ENCODE measurements at places on chromosomes 5 and 9.

- DNase-seq = no peak
Measured at GRCh38 chr5:132011622-132012343, at the start of gene ACSL6. Gene ACSL6, minus strand, starts transcription at chr5:132011658. Its CDS starts 105 bp downstream, at chr5:132011553.

GRCh38 chr5:56812110-56812509, 3.2 kb upstream of the MAP3K1 start:
- DNase-seq = no peak

DNA sequence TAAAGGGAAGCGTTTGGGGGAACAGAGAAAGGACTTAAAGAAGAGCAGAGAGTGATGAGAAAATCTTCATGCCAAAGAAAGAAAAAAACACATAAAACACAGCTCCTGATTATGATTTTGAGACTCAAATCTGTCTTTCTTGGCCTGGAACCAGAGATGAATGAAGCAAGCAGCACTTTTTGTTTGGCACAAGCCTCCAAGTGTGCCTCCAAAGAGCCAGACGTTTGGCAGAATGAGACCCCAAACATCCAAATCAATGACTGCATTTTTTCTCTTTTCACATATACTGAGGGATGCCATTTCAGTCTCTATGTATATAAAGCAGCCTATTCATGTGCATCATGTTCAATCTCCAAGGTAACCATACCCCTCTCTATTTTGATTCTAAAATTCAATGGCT, 424.2 kb downstream of the TUSC1 start:
- DNase-seq = no peak

DNA sequence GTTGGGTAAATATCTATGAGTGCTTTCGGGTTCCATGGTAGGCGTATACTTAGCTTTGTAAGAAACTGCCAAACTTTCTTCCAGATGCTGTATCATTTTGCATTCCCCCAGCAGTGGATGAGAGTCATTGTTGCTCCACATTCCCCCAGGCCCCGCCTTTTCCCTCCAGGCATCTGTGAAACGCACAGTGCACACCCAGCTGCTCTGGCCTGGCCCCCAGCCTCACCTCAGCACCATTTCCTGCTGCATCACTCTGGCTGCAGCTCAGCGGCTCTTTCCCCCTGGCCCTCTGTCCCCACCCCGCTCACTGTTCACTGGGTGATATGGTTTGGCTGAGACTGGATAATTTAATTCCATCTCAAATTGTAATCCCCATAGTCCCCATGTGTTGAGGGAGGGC, 76.6 kb upstream of the SPTLC1 start:
- DNase-seq = no peak

GRCh38 chr9:35864695-35865255, 5.4 kb downstream of the OR13J1 start:
- DNase-seq = no peak

DNA sequence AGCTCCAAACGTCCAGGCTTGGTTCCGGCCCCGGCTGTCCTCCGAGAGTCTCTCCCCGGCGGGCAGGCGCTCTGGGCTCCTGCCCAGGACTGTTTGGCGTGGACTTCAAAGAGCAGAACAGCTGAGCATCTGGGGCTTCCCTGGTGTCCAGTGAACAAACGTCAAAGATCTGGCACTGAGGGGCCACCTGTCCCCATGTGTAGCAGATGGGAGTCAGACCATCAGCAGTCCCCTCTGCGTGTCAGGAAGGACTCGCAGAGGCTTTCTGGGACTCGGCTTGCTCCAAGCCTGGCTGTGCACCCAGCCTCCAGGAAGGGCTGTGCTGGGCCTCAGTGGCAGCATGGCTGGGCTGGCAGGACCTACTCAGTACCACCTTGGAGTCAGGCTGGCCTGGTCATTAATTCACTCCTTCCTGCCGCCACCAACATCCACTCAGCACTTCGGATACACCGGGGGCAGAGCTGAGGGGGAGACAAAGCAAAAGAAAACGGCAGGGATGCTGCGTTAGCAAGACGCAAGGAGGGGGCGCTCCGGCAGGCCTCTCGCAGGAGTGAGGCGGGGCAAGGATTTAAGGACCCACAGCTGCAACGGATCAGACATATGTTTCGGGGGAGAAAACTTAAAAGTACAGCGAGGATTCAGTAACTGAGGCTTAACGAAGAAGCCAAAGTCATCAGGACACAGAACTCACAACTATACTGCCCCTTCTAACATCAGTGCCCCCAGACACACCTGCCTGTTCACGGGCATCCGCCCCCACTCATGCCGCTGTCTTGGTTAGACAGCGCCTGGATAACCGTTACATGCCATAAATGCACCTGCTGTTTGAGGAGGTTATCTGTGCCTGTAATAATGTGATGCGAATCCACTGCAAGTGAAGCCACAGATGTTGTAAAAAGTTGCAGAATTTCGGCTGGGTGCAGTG, 164.5 kb upstream of the PHYKPL start:
- DNase-seq = no peak

DNA sequence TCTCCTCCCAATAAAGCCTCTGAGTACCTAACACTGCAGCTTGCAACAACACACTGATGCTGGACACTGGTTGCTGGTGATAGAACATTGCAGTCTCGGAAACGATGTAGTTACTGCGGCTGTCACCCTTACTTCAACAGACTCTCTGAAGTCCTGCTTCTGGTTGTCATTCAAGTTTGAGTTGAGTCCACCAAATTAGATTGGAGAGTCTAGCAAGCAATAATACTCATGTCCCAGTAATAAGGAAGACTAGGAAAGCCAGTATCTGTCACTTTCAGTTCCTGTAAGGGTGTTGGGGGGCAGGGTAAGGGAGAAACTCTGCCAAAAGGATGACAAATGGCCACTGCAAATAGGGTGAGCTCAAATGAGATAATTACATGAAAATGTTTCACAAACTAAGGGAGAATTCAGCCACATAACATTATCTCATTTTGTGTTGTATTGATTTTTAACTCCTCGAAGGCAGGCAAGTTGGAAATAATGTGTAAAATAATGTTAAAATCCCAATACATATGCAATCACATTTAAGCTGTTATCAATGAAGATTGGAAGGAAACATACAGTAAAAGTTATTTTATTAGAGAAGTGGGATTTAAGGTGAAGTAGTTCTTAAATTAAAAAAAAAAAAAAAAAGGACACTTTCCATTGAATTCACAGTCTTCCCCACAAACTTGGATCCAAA, 849 bp upstream of the IFT74 start:
- no peak for DNase-seq

- DNase-seq = no peak
Measured at GRCh38 chr5:138461343-138462125, 3.7 kb upstream of the EGR1 start.

- no peak for DNase-seq
Measured at GRCh38 chr5:174694611-174695010, 29.8 kb upstream of the MSX2 start.

- no peak for DNase-seq
Measured at GRCh38 chr5:6784481-6784880, 71.2 kb downstream of the TENT4A start.

- DNase-seq = no peak
Measured at GRCh38 chr5:170221327-170221741, 11.5 kb upstream of the C5orf58 start.

DNA sequence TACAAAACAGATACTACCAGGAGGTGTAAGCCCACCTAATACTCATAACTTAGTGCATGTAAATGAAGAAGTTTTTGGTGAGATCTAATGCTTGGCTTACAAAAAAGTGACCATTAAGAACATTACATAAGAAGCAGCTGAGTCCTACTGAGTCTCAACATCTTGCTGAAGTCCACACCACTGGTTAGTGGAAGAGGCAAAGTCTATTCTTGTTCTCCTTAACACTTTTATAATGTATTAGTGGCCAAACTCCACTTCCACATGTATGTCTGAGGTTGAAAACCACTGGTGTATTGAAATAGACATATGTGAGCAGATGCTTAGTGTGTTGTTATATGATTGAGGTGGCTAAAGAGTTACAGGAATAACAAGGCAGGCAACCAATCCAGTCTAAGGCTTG, 18.9 kb upstream of the GDA start:
- no peak for DNase-seq

DNA sequence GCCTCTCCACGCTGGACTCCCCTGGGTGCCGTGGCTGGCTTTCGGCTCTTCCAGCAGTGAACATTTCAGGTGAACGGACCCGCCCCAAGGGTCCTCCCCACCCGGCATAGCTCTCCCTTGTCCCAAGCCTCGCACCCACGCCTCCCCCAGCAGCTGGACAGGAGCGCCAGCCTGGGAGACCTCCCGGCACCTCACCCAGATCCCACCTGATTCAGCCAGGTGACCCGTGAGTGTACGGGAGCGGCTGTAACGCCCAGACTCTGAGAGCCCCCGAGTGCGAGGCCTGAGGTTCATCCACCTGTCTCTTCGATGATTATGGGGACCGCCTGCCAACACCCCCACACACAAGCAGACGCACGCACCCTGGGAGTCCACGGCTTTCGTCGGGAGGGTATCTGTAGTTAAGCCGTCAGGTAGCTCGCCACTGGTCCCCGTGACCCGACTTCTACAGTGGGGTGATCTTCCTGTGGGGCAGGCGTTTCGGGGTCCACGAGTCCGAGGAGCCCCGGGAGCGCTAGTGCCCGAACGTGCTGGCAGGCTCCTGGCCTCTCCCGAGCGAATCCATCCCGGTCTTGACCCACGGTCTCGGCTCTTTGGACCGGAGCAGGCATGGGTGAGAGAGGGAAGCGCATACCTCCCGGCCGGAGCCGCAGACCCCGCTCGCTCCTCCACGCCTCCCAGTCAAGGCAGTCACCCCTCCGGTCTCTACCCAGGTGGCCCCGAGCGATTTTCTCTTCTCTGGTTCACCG, 14.9 kb downstream of the TRIM7 start:
- no peak for DNase-seq

DNA sequence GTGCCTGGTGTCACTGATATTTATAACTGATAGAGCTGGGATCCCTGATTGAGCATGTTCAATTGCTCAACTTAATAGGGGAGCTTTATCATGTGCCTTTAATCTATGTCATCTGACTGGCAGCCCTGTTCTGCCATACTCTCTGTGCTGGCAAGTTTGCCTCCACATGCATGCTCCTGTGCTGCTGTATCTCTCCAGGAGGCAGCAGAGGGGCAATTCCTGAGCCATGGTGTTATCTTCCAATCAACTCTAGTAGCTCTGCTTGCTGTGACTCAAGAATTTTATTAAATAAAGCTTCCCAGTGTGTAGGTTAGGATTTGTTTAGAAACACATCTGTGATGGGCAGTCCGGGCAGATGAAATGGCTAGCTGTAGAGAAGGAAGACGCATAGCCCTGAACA, 642.0 kb downstream of the KIF4B start:
- no peak for DNase-seq

GRCh38 chr5:112878760-112879159, 17.7 kb downstream of the SRP19 start:
- DNase-seq = no peak

DNA sequence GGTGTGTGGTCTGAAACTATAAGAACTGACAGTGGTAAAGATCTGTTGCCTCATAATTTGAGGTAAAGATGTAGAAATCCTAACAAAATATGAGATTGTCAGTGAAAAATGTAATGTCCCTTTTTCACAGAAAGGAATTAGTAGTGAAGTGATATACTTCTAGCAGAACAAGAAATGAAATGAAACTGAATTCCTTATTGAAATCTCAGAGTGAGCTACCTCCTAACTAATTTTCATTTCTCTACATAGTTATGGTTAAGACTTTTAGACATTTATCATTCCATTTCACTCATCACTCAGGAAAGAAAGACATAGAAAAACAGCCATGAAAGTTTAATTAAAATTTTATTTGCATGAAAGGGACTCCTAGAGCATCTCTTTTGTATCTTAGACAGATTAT, 48.7 kb downstream of the TMEM174 start:
- DNase-seq = no peak

DNA sequence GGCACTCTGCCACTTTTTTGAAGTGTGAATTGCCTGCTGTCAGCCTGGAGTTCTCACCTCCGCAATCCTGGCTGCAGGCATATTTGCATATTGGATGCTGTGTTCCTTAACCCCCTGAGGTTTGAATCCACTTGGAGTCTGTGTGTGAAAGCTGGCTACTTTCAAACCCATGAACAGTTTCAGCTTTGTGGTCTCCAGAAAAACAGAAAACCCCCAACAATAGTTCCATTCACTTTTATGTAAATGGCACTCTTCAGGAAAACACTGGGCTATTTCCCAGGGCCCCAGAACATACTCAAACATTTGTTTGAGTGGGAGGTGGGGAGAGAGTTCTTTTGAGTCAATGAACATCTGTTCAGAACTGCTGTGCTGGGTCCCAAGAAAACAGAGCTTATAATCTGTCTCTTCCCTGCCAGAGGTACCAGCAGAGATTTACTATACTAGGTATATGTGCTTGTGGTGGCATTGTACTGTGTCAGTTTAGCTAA, 5.0 kb downstream of the NUDT2 start:
- no peak for DNase-seq

DNA sequence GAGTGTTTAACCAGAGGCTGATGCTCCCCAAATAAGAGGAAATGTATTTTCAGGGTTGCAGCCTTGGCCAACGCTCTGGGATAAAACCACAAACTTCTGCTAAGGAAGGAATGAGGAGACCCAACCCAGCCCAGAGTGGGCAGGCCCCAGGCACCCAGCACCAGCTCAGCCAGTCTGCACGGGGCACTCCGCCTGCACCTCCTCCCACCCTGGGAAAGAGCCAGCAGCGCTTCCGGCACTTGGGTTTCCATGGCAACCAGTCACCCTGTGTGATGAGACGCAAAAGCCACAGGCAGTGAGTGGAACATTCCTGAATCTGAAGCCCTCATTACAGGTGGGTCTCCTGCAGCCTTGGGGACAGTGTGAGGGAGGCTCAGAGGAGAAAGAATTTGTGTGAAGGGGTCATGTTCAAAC, 85.2 kb upstream of the ZBTB43 start:
- DNase-seq = no peak

DNA sequence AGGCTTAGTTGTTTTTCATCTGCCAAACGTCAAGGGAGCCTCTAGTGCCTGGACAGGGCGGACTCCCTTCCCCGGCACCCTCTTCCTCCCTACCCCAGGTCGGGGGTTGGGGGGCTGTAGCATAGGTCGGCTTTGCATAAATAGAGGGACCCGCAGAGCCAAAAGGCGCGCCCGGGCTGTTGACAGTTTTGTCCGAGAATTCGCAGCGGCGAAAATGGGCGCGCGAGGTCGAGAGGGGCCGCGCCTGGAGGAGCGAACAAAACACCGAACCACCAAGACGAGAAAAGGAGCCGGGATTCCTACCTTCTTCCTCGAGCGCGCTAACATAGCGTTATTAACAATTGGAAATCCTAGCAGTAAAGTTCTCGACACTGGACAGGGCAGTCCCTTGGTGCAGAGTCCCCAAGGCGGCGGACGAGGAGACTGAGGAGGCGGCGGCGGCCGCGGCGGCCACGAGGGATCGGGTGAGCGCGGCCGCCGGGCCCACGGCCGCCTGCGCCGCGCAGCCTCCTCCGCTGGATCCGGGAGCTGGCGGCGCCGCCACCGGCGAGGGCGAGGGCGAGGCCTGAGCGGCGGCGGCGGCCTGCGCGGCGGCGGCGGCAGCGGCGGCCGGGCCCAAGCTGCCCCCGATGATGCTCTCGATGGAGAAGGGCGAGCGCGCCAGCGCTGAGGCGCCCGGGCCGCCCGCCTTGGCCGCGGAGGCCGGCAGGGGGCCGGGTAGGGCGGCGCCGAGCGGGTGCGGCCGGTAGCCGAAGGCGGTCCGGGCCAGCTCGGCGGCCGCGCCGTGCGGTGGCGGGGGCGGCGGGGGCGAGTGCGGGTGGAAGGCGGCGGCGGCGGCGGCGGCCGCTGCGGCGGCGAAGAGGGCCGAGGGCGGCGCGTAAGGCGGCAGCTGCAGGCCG, 1.7 kb downstream of the FOXD1 start:
- no peak for DNase-seq

- no peak for DNase-seq
Measured at GRCh38 chr9:306907-307306, 92.2 kb downstream of the DOCK8 start.

- DNase-seq = no peak
Measured at GRCh38 chr9:35318741-35319140, 156.9 kb downstream of the UNC13B start.

GRCh38 chr5:73314395-73315257, 134.0 kb downstream of the FOXD1 start:
- DNase-seq = no peak
